D341Med (cell line): ENCODE measurements at places on chromosomes 3 and 15.

- no peak for DNase-seq
Observed at GRCh38 chr15:24784506-24784905, 108.9 kb downstream of the NPAP1 start.

DNA sequence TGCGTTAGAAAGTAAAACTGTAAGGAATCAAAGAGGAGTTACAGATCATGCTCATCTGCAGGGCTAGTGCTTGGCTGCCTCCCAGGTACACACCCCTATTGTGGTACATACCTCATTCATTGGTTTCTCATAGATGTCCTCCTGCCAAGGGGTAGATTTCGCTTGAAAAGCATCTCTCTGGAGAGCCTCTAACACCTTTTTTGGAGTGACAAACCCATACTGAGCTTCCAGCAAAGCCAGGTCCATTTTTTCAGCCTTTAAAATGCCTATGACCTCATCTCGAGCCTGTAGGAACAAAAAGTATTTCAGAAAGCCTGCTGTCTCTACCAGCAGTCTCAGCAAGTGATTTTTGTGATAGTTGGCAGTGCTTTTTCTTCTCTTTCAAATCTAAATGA is 112.1 kb downstream of the CMSS1 start:
- no peak for DNase-seq

- no peak for DNase-seq
Observed at GRCh38 chr3:162729686-162730085, 1233.1 kb downstream of the OTOL1 start.

DNA sequence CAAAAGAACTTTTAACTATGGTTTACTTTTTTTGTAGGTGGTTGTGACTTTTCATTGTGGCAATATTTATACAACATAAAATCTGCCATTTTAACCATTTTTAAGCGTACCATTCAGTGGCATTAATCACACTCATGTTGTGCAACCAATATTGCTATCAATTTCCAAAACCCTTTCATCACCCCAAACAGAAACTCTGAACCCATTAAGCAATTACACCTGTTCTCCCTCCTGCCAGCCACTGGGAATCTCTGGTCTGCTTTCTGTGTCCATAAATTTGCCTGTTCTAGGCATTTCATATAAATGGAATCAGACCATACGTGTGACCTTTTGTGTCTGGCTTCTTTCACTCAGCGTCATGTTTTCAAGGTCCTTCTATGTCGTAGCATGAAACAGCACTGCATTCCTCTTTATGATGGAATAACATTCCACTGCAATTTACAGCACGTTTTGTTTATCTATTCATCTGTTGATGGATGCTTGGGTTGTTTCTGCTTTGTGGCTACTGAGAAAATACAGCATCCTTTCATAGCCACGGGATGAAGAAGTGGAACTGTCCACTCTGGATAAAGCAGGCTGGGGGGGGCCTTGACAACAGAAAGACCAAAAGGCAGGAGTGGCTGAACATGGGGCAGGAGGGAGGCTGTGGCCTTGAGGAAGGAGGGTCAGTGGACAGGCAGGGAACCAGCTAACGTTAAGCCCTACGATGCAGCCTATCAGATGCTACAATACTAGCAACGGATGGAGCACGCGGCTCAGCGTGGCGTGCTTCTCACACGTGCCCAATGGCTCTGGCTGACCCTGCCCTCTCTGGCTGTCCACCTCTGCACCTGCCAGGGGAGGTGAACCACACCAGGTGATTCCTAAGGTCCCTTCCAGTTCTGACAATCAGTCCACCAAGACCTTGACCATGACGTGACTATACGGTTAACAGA is 110.9 kb downstream of the SEC22A start:
- DNase-seq = no peak

DNA sequence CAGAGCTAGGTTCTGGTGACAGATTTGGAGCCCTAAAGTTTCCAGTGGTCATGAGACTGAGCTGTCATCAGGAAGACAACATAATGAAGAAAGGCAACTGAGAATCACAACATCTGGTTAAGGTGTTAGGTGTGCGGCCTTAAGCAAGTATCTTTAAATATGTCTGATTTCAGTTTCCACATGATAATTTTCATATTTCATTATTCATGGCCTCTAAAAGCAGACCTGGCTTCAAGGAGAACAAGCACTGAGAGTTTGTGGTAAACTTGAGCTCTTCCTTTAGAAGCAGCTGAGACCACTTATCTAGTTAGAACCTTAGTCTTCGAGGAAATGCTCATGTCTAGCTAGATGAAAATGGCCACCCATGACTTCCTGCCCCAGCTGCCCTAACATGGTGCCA is 25.7 kb upstream of the MYLK start:
- DNase-seq = no peak

DNA sequence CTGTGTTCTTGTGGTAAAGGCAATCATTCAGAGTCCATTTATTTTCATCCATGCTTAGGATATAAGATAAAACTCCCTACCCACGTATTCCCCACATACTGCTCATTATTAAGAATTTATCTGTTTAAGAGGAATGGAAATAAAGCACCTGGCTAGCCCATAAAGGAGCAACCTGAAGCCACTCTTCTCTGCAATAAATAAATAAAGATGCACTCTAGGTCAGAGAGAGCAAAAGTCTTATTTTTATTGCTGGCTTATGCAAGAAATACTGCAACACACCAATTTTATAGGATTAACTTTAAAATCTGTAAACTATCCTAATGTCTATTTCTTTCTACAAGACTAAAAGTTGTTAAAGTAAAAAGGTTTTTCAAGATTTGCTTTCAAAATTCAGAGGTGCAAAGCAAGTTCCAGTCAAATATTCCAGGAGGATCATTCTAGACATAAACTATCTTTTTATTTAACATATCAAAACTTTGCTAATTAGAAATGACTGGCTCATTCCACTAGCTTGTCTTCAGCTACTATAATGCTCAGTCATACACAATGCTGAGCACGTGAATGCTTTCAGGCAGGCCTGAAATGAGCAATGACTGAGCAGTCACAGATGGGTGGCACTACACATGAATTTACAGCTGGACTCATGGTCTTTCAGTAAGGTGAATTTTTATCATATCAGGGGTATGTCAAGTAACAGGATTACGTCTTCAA is 7.1 kb downstream of the TJP1 start:
- no peak for DNase-seq

DNA sequence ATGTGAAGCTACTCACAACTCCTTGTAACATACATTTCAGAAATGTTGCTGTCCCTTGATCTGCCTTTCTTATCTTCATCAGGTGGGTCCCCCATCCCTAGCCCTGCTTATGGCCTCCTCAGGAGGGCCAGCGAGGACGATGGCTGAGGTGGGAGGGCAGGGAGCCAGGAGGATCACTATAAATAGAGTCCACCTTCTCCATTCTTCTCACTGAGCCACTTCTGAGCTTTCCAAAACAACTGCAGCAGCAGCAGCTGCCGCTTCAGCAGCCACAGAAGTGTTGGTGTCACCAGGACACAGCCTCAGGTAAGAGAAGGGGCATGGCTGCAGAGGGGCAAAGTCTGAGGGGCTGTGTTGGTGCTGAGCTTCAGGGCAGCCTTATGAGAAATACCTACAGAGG is 53.5 kb downstream of the ANAPC13 start:
- no peak for DNase-seq

DNA sequence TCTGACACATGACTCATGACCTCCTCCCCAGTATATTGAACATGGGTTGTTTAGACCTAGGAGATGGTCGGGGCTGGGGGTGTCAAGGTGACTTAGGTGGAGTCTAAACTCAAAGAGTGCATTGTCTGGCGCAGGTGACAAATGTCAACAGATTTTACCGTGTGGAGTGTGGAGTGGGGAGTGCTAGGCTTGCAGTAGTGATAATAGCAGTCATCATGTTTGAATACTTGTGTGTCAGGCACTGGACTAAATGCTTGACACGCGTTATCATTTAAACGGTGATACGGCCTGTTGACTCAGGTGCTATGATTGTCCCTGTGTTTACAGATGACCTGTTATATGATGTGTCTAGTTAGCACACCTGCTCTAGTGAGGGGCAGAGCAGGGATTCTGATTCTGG is 30.8 kb downstream of the MUC20 start:
- DNase-seq = no peak

DNA sequence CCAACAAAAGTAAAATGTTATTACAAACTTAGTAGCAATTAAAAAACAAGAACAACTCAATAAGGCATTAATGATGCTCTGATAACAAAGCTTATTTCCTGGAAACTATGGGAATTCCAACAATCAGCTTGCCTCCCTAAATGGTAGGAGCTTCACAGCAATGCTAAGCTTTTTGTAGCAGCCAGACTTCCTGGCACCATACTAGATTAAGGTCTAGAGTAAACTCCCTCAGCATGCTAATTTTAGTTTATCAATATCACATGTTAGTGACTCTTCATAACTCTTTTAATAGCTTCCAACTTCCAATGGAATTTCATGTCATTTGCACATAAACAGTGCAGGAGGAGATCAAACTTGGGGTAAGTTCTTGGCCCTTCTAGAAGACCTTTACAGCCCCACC is 782.0 kb downstream of the MCTP2 start:
- no peak for DNase-seq

DNA sequence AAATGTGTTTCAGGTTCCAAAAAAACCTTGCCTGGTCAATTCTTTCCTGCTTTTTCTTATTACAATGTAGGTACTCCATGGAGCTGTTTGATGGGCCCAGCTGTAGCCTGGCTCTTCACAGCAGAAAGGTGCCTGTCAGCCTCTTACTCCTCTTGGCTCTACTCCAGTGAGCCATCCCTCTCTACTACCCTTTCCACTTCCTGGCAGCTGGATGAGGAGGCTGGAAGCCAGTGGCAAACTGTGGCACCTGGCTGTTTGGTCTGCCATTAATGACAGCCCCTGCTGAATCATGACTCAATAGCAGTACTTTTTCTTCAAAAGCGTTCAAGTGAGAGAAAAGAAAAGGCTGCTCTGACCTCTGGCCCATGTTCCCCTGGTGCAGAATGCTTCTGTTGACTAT is 618.1 kb downstream of the PYDC2 start:
- no peak for DNase-seq

DNA sequence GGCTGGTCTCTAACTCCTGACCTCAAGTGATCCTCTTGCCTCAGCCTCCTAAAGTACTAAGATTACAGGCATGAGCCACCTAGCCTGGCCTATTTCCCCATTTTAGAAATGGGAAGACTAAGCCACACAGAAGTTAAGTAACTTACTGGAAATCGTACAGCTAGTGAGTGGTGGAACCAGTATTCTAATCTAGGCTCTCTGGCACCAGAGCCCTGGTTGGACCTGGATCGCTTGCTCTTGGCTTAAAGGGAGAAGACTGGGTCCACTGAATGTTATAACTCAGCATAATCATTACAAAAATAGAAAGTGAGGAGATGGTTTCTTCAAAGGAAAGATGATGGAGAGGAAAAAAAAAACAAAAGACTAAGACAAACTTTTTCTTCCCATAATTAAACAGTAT is 37.4 kb upstream of the CNTN3 start:
- no peak for DNase-seq

GRCh38 chr3:187916072-187916471 is 170.8 kb upstream of the BCL6 start:
- DNase-seq = no peak

- DNase-seq = no peak
Observed at GRCh38 chr15:23954931-23955330, 267.8 kb upstream of the NDN start.

- no peak for DNase-seq
Observed at GRCh38 chr15:43237842-43238470, 17.1 kb upstream of the EPB42 start.

DNA sequence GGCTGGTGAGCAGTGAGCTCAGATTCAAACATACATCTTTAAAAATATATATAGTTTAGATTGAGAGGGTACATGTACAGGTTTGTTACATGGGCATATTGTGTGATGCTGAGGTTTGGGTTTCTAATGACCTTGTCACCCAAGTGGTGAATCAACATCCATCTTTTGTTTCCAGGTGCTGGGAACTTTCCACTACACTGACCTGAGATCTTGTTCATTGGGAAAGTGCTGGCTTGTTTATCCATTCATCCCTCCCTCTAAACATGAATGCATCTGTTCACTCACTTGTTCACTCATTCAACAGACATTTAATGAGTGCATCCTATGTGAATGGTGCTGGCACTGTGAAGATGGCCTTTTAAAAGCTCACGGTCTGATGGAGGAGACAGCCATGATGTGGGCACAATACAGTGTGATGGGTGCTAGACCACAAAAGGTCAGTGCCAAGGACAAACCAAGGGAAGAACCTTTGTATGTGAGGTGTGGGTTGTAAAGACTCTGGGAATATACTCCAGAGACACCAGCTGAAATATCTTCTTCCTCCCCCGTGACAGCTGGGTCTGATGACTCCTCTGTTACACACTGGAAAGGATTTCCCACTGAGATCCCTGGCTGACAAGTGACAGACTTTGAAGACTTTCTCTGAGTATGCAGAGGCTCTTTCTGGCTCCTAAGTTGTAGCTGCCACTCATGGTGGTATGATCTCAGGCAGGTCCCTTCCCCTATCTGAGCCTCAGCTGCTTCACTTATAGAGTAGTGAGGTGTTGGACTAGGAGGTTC is 16.2 kb upstream of the ITGA11 start:
- DNase-seq = peak; percentile 1

DNA sequence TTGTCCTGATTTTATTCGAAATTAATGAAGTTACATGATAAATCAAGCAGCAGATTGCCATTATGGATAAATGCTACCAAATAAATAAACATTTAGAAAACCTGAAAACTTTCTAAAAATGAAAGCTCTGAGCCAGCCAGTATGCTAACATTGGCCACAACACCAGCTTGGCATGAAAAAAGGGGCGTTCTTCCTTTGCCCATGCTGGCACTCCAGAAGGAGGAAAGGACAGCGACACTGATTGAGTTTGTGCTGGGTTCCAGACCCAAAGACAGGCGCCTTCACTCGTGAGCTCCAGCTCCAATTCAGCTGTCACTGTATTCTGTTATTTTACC is 5.1 kb downstream of the STIMATE start:
- no peak for DNase-seq

DNA sequence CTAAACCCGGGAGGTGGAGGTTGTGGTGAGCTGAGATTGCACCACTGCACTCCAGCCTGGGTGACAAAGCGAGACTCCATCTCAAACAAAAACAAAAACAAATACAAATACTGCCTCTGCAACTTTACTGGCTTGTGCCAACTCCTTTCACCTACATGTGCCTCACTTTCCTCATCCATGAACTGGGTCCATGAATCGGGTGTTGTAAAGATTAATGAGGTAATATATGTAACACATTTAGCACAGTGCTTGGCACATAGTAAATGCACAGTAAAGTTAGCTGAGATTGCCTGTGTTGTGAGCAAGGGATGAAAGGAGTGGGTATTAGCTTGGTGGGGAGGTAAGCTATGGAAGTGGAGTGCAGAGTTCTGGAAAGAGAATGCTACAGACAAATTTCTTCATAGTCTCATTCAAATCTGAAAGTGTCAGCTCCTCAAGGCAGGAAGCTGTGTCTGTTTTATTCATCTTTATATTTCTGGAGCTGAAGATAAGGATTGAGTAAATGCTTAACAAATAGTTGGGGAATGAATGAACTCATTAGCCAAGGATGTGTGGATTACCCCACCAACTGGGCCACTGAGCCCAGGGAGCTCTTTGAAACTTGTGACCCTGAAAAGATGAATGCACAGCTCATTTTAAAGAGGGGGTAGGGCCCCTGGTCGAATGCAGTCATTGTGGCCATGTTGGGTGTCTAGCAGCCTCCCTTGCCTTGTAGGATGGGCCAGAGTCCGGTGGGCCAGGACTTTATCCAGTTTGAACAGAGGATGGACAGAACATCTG is 7.7 kb upstream of the CDCP1 start:
- DNase-seq = no peak

GRCh38 chr15:34018021-34018645 is 20.9 kb downstream of the AVEN start:
- DNase-seq = no peak
